Activated effector memory CD4-positive, alpha-beta T cell treated with Interleukin-2 at 50 U/mL for 16 hours (primary cell): ENCODE measurements at places on chromosomes 6 and 20.

DNA sequence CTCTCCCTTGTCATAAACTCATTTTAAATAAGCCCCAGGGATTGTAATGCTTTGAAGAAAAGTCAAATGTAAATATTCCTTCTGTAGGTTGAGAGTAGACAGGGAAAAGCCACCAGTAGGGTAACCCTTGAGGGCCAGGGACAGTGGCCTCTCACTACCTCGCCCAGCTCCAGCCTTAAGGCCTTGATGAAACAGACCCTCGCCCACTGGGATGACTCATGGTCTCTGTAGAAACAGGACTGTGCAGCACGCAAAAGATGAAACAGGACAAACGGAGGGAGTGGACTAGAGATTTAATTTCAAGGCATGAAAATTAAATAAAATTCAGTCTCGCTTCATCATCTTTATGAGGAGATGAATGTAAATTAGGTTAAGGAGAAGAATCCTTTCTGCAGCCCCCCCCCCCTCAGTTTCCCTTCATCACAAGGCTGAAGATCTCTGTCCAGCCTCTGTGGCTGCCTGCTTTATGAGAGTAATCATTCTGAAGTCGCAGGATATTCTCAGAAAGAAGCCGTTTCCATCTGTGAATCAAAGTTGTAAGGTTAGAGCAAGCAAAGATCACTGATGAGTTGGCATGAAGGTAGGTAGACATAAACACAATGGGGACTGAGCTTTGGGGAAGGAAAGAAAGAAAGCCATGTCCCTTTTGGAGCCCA lies 60.4 kb downstream of the TMEM200A start:
- DNase-seq, result no peak

- DNase-seq, result no peak
These were observed 41.6 kb upstream of the RPN2 start for GRCh38 chr20:37137547-37137946.

DNA sequence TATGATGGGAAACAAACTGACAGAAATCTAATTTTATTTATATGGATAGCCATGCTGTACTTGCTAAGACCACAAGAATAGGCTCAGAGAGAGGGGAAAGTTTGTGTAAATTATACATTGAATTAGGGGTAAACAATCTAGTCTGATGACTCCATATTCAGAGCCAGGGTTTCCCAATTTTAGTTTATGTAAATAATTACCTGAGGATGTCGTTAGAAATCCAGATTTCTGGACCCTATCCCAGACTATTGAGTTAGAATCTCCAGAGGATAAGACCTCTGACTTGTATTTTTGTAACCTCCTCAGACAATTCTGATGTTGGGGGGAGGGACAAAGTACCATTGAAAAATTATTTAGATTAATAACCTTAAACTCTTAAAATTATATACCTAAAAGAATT lies 18.3 kb downstream of the ACSS2 start:
- DNase-seq, result no peak

- no peak for DNase-seq
These were observed 521.3 kb upstream of the JARID2 start for GRCh38 chr6:14724549-14724948.
